Stimulated activated CD4-positive, alpha-beta T cell treated with anti-CD3 and anti-CD28 coated beads, Interleukin-4, amount 100 ng/mL, for 1 hour (primary cell): ENCODE measurements at places on chromosomes 1 and 21.
A peak's percentile ranks its signal among the peaks of the same experiment; 100 is the strongest.

- no peak for DNase-seq
These were observed 68.2 kb downstream of the FNBP1L start for GRCh38 chr1:93516164-93516563.

- DNase-seq: no peak
These were observed 50.1 kb upstream of the PCBP3 start for GRCh38 chr21:45593162-45594022.

- DNase-seq: no peak
These were observed 2.1 kb upstream of the CAPN8 start for GRCh38 chr1:223667484-223668182.

GRCh38 chr1:241598249-241598648 is 41.9 kb downstream of the CHML start:
- DNase-seq: no peak

GRCh38 chr1:230854423-230854822 is 13.9 kb downstream of the C1orf198 start:
- DNase-seq: no peak

GRCh38 chr1:211939876-211940468 is 95.4 kb downstream of the INTS7 start:
- DNase-seq: peak; percentile 10

- no peak for DNase-seq
These were observed 5.3 kb upstream of the MOB3C start for GRCh38 chr1:46621930-46622329.

- DNase-seq: no peak
These were observed 214.9 kb upstream of the L1TD1 start for GRCh38 chr1:61979729-61980128.

DNA sequence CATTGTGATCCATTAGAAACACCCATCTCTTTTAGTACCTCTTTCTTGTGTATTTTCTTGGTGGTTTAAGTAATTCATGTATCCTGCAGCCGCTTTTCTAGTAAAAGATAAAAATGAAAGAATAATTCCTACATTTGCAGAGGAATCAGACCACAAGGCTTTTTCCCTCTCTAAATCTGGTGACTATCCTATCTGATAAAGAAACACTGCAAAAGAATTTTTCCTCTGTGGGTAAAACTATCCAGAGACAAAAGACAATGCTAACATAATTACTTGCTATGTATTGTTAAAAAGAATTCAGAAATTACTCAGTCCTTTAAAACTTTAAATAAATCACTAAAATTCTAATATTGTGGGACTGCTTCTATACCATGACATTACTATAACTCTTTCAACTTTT is 51.0 kb downstream of the PRRX1 start:
- no peak for DNase-seq

GRCh38 chr1:21068937-21069336 is 107.8 kb downstream of the EIF4G3 start:
- DNase-seq: no peak

DNA sequence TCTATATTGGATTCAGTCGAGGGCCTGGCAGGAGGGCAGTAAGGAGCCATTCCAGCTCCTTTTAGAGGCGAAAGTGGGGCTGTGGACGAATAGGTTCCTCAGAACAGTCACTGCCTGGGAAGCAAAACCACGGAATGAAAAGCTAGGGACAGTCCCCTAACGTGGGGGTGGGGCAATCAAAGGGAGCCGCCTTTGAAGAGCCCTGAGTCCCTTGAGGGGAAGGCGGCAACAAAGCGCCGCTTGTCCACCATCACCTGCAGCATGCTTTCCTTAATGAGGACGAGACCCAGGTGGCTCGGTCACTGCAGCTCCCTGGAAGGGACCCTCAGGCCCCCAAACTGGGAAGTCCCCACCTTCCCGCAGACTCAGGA is 184.7 kb downstream of the ETS2 start:
- no peak for DNase-seq

- DNase-seq: no peak
These were observed 12.6 kb upstream of the LMNA start for GRCh38 chr1:156101880-156102279.

- no peak for DNase-seq
These were observed 7.5 kb downstream of the TMEM9 start for GRCh38 chr1:201146626-201147390.

GRCh38 chr1:119815361-119815760 is 4.1 kb upstream of the REG4 start:
- DNase-seq: no peak

DNA sequence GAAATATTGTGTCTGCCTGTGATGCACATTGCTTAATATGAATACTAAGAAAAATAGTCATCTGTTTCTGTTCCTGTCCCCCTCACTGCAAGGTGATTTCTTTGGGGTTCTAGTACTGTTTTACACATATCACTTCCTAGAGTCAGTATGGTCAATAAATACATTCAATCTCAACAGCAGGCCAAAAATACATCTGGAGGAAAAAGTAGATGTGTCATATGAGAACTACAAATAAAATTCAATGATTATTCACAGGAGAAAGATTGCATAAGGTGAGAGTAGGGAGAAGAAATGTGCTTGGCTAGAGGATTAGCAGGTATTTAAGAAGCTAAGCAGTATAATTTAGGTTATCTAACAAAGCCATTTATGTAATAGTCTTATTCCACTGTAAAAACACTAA is 45.3 kb upstream of the SAMSN1 start:
- DNase-seq: no peak

GRCh38 chr21:36097427-36098181 is 27.8 kb downstream of the CBR1 start:
- DNase-seq: no peak

DNA sequence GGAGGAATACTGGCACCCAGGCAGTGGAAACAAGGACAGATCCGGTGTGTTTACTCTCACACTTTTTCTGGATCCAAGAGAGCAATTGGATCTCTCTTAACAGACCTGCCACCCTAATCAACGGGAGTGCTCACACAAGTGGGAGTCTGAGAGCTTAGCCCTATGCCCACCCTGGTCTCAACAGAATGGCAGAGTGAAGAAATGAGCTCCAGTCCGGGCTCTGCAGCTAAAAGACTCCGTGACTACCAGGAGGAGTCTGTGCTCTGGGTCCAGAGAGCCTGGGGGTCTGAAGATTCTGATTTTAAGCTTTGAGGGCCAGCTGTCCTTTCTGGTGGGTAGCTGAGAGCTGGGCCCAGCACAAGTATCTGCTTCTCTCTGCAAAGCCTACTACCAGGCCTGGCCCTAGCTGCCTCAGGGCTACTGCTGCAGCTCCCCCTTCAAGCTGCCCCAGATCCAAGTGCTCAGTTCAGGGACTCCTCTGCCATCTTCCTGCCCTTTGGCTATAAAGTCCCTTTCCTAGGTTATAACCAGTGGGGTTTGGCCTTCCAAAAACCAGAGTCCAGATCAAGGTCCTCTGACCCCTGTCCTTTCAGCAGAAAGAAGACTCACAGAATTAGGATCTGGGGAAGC is 3.9 kb downstream of the S100A9 start:
- no peak for DNase-seq

GRCh38 chr1:177825276-177825901 is 144.5 kb downstream of the SEC16B start:
- no peak for DNase-seq

DNA sequence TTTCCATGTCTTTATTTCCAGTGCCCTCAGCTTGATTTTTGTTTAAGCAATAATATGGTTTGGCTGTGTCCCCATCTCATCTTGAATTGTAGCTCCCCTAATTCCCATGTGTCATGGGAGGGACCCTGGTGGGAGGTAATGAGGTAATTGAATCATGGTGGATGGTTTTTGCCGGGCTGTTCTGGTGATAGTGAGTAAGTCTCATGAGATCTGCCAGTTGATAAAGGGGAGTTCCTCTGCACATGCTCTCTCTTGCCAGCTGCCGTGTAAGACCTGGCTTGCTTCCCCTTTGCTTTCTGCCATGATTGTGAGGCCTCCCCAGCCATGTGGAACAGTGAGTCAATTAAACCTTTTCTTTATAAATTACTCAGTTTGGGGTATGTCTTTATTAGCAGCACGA is 559.6 kb upstream of the ADAMTS5 start:
- DNase-seq: no peak

- no peak for DNase-seq
These were observed 23.1 kb upstream of the MYSM1 start for GRCh38 chr1:58722967-58723366.

GRCh38 chr1:205074513-205074912 is 9.7 kb downstream of the TMEM81 start:
- no peak for DNase-seq

- peak; percentile 19 for DNase-seq
These were observed 1.2 kb downstream of the ATP2B4 start for GRCh38 chr1:203627851-203628200.

DNA sequence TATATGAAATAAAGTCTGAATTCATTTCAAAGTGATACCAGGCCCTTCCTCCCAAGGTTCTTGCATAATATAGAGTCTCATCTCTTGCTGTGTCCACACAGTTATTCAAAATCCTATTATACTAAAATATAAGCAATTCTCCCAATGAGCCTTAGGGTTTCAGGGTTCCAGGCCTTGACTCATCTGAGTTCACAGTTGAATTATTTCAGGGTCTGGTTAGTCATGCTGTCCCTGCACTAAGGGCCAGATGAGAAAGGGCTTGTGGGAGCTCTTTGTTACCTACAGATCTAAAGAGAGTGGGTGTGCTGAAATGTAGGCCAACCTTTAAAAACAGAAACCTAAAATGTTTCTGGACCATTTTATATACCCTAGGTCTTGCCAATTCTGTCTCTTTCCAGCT is 337.5 kb upstream of the LRRC7 start:
- no peak for DNase-seq

DNA sequence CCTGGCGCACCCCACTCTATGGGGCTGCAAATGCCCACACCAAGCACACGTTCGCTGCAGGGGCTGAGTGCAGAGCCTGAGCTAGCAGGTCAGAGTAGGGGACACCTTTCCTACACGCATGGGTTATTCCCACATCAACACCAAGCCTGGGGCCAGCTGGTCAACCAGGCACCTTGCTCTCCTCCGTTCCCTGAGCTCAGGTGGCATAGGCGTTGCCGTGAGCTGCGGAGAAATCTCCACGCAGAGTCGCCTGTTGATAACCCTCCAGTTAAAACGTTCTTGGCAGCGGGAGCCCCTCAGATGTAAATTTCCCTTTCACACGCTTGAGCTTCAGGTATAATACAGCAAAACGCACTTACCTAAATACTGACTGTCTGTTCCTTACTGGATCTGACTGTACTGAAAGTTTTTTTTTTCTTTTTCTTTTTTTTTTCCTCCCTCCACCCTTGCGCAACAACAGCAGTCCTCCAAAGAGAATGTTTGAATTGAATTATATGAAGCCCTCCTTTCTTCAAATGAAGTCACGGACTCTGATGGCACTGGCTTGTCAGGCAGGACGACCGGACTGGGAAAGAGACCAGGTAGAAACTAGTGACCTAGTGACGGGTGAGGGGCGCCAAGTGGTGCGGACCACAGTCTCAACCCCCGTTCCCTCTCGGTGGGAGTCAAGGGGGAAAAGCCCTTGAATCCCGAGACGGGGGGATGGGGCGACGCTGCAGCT is 2.1 kb downstream of the BRINP3 start:
- DNase-seq: no peak

DNA sequence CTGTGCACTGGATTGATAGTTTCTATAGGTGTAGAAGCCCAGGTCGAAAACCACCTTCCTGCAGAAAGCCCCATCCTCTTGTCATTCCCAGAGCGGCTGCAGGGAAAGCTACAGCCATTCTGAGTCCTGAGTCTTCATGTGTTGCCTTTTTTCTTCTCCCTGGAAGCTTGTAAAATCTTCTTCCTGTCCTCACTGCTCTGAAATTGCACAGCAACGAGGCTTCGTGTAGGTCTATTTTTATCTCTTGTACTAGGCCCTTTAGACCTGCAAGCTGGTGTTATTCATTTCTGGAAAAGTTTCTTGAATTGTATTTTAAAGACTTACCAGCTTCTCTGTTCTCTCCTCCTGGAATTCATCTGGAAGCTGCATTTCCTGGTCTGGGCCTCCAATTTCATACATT is 44.2 kb upstream of the ETS2 start:
- no peak for DNase-seq

GRCh38 chr1:208374391-208374941 is 130.3 kb upstream of the PLXNA2 start:
- no peak for DNase-seq

- no peak for DNase-seq
These were observed 9.0 kb downstream of the TMEM61 start for GRCh38 chr1:54989473-54989872.

GRCh38 chr1:81664341-81664740 is 136.4 kb upstream of the ADGRL2 start:
- DNase-seq: no peak

DNA sequence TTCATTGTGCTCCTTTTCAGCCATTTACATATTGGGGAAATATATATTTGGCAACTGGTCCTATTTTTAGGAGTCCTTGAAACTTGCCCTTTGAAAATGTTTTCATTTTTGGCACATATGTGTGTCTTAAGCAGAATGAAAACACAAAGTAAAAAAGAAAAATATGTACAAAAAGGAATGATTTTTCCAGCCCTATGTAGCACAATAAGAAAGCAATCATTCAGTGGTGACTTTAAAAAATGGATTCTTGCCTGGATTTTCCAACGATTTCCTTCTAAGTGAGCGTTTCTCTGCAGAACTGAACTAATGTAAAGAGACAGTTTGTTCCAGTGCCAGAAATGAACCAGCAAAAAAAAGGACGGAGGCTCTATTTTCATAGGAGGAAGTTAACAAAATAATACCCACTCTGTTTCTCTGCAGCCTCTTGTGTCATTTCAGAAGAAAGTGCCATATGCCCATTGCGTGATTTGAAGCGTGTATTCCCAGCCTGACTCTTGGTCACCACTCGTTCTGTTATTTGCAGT is 340.1 kb downstream of the SETD4 start:
- no peak for DNase-seq
